CD4-positive, alpha-beta T cell treated with Interleukin-4 for 1 hour (primary cell): ENCODE measurements at places on chromosomes 6 and 20.

GRCh38 chr6:159908535-159908934 lies 17.7 kb downstream of the MAS1 start:
- no peak for DNase-seq

- no peak for DNase-seq
Observed at GRCh38 chr6:91926827-91927226, 1340.0 kb upstream of the MAP3K7 start.

GRCh38 chr6:47698342-47698787 lies at the start of gene ADGRF4:
ADGRF4 (plus strand) TSS chr6:47698580; CDS start chr6:47707246, 8,666 bp downstream.
- DNase-seq = no peak

GRCh38 chr20:48440916-48441315 lies 386.9 kb downstream of the PREX1 start:
- no peak for DNase-seq

DNA sequence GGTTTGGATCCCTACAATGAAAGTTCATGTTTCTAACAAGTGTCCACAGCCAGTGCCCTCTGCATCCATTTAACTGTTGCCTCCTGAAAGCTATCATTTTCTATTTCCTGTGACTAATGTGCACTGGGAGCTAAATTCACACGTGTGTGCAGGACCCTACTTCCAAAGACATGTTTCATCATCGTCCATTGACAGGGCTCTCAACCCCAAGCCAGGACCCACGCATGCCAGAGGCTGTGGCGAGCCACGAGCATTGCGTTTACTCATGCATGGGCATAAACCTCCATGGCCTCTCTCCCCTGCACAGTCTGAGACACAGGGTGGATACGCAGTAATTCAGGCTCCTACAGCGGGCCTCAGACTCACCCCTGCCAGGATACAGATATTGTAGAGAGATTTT lies 153.2 kb downstream of the MAFB start:
- no peak for DNase-seq

- DNase-seq = no peak
Observed at GRCh38 chr6:106667022-106667402, 37.6 kb downstream of the QRSL1 start.

DNA sequence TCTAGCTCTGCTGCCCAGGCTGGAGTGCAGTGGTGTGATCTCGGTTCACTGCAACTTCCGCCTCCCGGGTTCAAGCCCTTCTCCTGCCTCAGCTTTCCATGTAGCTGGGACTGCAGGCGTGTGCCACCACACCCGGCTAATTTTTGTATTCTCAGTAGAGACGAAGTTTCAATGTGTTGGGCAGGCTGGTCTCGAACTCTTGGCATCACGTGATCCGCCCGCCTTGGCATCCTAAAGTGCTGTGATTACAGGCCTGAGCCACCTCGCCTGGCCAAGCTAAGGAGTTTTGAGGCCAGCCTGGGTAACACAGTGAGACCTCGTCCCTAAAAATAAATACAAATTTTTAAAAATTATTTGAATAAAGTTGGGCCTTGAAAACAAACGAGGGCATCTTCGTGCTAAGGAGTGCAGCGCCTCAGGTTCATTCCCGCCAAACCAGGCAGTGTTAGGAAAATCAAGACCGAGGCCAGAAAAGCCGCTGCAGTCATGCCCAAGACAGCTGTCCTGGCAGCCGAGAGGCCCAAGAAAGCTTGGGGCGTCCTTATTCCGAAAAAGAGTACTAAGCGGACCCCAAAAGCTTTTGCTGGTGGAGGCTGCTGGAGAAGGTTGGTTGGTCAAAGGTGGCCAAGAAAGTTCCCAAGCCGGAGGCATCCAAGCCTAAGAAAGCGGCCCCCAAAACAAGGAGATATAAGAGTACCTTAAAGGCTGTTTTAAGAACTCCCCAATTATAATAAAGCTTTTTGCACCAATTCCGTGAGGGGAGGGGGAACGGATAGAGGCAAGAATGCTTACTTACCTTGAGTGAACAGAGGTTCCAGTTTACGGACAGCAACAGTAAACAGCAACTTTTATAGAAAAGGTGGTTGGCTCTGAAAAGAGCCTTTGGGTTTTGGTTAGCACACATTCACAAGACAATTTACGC lies 109.0 kb downstream of the HFE start:
- DNase-seq = peak; percentile 30

- no peak for DNase-seq
Observed at GRCh38 chr6:146598772-146599405, at the start of gene ADGB. ADGB (plus strand) TSS chr6:146598972; CDS start chr6:146599041, 69 bp downstream.

DNA sequence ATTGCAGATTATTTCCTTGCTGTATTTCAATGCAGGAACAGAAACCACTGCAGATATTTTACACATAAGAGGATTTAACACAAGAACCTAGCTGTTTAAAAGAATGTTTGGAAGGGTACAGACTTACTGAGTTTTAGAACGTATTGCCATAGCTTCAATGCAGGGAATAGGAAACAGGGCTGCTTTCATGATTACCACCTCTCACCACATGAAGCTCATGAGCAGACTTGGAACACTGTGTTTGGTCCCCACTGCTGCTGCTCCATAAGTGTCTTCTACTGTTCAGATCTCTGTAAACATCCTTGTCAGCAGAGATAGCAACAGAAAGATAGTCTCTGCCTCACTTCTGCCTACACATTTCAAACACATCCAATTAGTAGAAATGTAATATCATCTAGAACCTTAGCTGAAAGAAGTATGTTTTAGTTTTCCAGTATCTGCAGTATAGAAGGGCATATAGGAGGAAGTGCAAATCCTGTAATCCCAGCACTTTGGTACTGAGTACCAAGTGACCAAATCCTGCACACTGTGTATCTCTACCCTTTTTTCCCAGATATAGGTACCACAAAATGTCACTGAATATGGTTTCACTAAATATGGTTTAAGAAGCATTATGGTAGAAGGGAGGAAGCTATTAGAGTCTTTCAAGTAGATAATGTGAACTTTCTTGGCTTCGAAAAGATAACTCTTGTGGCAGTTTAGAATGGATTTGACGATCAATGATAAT lies 51.9 kb downstream of the STXBP5 start:
- no peak for DNase-seq

DNA sequence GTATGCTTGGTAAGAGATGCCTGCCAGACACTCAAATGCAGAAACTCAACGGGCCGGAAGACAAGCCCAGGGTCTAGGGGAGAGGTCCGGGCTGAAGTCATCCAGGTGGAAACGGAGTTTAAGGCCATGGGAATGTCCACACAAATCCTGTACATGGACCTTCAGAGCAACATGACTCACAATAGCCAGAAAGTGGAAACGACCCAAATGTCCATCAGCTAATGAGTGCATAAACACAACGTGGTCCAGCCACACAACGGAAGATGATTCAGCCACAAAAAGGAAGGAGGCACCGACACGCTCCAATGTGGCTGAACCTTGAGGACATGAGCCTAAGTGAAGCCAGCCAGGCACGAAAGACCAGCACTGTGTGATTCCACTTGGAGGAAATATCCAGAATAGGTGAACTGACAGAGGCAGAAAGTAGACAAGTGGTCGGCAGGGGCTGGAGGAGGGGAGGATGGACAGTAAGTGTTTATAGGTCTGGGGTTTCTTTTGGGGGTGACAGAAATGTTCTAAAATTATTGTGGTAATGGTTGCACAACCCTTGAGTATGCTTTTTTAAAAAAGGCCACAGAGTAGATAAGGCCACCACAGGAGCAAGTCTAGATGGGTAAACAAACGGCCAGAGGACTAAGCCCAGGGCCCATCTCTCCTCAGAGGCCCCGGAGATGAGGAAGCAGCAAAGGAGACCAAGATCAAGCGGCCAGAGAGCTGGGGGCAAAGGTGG lies 105.6 kb downstream of the PREX1 start:
- DNase-seq = peak; percentile 56

- no peak for DNase-seq
Observed at GRCh38 chr6:122128445-122128844, 271.0 kb upstream of the HSF2 start.

- no peak for DNase-seq
Observed at GRCh38 chr6:37794825-37795224, 24.7 kb upstream of the ZFAND3 start.

DNA sequence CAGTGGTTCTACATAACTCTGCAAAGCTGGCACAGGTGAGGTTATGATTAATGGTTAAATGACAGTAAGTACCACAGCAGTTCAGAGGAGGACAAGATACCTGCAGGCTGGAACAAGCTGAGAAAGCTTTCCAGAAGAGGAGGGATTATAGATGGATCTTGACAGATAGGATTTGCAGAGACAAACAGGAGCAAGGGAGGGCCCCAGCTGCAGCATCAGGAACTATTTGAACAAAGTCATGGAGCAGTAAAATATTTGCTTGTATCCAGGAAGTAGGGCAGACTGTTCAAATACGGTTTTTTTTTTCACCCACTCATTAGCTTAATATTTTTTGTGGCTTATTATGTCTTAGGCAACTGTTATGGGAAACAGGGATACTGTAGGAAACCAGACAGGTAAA lies 144.4 kb upstream of the MAN1A1 start:
- DNase-seq = no peak

- DNase-seq = no peak
Observed at GRCh38 chr20:496126-496696, 33.9 kb upstream of the TBC1D20 start.

DNA sequence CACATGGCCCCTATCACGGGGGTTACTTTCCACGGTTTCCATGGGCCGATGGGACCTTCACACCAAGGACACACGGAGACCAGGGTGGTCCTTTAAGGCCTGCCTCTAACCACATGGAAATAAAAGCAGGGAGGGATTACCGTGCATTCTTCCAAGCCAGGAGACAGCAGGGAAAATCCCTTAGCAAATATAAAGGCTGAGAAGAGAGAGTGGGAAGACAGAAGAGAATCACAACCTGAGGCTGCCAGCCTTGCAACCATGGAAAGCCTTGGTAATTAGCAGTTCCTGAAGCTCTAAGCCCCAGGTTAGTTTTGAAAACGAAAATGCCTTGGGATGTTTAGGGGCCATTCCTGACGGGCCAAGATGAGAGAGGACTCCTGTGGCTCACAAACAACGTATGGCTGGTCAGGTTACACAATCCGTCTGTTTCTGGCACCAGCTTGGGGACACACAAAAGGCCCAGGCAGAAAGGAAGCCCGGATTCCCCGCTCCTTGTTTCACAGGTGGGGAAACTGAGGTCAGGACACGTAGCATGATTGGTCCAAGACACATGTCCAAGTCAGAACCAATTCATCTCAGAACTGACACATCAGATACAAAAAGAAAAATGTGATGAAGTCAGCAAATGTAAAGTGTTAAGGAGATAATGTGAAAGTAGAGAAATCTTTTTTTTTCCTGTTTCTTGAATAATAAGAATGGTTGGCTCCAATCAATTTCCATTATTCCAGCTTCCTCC lies 2.8 kb downstream of the PREX1 start:
- no peak for DNase-seq

DNA sequence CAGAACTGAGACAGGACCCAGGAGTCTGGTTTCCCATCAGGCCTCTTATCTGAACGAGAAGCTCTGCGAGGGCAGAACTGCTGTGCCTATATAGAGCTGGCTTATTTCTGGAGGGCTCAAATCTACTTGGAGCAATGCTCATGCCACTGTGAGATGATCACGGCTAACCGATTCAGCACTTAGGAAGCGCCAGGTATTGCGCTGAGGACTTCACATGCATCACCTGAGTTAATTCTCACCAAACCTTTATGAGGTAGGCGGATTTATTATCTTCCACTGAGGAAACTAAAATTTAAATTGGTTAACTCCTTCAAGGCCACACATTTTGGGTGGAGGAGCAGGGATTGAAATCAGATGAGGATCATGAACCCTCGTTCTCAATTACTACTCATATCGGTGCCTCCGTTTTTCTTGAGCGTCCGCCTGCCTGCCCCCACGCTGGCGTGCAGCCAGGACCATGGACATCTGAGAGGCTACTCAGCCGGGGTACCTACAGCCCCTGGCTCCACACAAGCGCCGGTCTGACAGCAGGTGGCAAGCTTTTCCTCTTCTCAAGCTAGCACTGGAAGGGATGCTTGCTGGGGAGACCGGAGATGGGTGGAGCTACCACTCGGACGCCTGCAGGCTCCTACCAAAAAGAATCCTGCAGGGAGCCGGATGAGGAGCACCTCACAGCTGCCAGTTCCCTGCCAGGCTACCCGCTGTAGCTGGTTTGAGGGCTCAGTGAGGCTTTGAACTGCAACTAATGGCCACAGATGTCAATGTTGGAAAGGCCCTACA lies 1.0 kb upstream of the PCIF1 start:
- DNase-seq = peak; percentile 72

DNA sequence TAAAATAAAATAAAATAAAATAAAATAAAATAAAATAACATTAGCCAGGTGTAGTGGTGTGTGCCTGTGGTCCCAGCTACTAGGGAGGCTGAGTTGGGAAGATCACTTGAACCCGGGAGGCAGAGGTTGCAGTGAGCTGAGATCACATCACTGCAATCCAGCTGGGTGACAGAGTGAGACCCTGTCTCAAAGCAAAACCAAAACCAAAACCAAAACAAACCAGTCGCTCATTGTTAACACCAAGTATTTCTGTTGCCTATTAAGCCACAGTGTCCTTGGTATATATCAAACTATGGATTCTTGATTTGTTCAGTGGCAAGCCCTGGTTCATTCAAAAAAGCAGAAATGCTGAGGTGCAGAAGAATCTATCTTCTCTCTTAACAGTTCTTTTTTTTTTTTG lies 65.7 kb downstream of the PYGB start:
- no peak for DNase-seq

DNA sequence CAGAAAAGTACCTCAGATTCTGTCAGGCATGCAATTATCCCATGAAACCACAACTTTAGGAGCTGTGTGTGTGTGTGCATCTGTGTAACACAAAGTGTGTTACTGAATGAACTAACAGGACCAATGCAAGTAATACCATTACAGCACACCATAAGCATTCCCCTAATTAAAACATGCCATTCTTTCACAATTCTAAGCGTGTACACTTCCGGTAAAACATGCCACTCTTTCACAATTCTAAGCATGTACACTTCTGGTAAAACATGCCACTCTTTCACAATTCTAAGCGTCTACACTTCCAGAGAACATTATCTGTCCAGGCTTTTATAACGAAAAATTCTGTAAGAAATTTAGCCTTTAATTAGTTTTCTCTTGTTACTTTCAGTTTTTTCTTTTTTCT lies 238.2 kb downstream of the GMDS start:
- DNase-seq = no peak

- DNase-seq = no peak
Observed at GRCh38 chr6:3831761-3832530, 17.2 kb upstream of the FAM50B start.

DNA sequence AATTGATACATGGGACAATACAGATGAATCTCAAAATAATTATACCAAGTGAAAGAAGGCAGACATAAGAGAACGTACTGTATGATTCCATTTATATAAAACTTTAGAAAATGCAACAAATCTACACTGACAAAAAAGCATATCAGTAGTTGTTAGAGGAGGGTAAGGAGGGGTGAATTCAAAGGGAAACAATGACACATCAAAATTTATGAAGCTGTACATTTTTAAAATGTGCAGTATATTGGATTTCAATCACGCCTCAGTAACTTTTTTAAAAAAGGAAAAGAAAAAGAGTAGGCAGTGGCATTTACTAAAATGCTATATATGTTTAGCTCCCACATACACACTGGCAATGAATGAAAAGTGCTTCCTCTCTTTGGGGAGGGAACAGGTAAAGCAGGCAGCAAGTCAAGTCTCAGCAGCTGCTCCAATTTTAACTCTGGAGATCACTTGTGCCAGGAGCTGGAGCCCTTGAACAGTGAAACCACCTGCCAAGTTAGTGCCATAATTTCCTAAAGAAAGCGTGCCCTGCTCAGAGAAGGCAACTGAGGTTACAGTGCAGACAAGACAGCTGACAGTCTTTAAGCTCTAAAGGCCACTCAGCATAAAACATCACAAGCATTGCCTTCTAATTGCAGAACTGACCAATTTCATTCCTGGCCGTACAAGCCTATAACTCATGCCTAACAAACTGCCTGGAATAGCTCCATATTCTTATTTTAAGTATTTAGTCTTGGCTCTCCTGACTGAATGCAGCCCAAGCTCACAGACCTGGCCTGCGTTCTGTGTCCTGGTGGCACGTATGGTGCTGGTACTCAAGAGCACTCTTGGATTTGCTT lies 10.9 kb downstream of the FKBP1A start:
- no peak for DNase-seq
